ENCODE measurements at places on chromosomes 6 and 20.

DNA sequence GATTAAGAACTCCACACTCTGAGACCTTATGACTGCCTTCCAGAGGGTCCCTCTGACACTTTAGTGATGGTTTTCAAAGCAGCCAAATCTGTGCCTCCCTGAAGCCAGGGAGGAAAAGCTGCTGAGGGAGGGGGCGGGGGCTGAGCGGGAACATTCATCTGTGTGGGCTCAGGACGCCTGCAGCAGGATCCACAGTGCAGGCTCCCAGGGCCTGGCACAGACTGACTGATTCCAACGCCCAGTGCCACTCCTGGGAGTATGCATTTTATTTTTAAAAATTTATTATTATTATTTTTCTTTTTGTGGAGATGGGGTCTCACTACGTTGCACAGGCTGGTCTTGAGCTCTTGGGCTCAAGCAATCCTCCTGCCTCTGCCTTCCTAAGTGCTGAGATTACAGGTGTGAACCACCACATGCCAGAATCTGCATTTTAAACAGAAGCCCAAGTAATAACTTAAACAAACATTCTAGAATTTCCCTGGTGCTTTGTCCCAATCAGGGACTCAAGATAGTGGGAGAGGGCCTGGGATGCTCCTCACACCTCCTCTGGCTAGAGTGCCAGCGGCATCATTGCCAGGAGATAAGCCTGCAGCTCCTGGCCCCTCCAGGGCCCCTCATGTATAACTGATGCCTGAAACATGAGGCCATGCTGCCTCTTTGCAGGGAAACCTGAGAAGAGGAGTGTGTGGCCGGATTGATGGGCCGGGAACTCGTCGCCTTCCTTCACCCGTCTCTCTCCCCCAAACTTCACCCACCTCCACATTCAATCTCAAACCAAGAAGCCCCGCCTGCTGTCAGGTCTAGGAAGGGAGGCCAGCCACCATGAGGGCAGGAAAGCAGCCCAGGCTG, 438 bp upstream of the TMC2 start:
- no peak for DNase-seq

DNA sequence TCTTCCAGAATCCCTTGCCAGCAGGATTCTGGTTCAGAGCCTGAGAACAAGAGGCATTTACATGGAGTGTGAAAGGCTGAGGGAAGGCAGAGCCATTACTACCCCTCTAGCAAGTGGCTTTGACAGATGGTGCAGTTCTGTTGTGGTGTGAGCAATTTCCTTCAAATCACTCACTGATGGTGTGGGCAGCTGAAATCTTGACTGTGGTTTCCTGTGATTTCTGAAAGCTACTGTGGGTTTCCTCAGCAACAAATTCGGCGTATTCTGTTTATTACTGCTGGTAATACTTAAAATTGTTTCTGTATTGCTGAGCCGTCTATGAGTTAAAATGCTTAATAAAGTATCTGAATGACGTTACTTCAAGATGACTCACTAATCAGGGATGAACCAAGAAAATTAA, 181.5 kb upstream of the TCF21 start:
- DNase-seq, result no peak

DNA sequence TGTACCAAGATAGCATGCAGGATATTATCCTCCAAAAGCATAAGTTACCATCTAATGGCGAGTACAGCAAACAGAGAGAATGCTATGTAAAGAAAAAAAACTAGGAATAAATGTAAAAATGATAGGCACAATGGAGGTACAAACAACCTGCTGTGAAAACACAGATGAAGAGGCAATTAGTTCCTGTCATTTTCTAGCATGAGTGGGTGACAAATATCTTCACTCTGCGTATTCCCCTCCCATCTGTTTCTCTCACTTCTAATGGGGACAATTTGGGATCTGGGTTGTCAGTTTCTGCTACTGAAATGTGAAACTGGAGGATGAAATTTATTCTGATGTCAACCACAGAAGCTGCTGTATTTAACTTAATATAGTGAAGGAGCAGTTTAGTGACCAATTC, 11.7 kb upstream of the PTPRK start:
- DNase-seq, result no peak

- no peak for DNase-seq
These were observed 75.3 kb downstream of the AIG1 start for GRCh38 chr6:143135797-143136561.

GRCh38 chr6:145279993-145280392, 455.3 kb downstream of the EPM2A start:
- DNase-seq, result no peak

- DNase-seq, result peak; percentile 52
These were observed 6.8 kb upstream of the USP49 start for GRCh38 chr6:41901882-41902519.

GRCh38 chr20:57683881-57684807, 25.7 kb downstream of the PMEPA1 start:
- DNase-seq, result no peak

- no peak for DNase-seq
These were observed 999.4 kb upstream of the GJE1 start for GRCh38 chr6:141133346-141133745.

GRCh38 chr6:156883497-156884252, 106.5 kb downstream of the ARID1B start:
- peak; percentile 40 for DNase-seq

- DNase-seq, result peak; percentile 42
These were observed 29.4 kb downstream of the SDCBP2 start for GRCh38 chr20:1299522-1299921.

- no peak for DNase-seq
These were observed 390.2 kb downstream of the LAMA2 start for GRCh38 chr6:129273161-129273560.

GRCh38 chr6:126440923-126441322, 101.0 kb downstream of the CENPW start:
- no peak for DNase-seq

GRCh38 chr6:28943557-28944411, 20.0 kb upstream of the TRIM27 start:
- DNase-seq, result peak; percentile 86

- DNase-seq, result no peak
These were observed 1137.7 kb downstream of the EPHA7 start for GRCh38 chr6:92281571-92282076.

DNA sequence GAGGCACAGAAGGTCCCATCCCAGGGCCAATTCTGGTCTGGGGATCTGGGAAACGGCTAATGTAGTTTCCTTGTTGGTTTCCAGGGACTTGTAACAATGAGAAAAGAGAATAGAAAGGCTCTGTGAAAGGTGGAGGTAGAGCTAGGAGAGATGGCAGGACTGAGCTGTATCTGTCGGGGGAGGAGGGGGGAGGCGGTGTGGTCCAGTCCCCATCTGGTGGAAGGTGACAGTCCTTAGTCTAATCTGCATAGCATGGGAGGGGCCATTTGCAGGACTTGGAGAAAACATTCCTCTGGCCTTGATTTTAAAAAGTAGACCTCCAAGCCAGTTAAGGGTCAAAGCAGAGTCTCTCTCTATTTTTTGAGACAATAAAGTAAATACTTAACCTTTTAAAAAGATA, 137.1 kb downstream of the DNAH8 start:
- no peak for DNase-seq

DNA sequence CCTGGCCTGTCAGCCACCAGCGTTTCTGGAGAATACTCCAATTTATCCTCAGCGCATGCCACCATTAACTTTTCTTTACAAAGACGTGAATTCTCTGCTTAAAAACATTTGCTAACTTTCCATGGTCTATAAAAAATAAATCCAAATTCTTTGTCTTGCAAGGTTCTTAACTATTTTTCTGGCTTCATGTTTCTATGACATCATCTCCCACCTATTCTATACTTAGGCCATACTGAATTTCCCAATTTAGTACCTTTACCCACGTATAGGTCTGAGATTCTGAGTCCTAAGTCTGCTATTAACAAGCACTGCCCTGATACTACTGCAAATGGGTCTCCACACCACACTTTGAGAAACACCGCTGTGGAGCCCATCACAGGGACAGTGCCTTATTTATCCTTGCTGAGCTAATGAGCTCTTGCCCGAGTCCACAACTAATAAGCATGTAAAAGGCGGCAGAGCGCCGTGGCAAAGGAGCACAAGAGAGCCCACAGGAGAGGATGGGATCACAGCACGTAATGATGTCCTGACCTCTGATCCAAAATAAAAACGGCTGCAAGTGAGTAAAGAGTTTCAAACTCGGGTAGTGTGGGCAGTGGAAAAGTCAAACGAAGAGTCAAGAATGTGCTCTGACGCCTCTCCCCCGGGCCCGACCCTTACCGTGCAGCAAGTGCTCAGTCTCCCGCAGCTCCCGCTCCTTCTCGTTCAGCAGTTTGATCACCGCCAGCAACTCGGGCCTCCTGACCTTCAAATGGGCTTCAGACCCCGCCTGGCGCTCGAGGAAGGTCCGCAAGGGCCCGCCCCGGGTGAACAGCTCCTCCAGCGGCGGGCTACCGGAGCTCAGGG, 519 bp downstream of the MTRF1L start:
- DNase-seq, result no peak

GRCh38 chr6:7147051-7147671, 39.4 kb downstream of the RREB1 start:
- no peak for DNase-seq

GRCh38 chr6:15796130-15796771, 133.4 kb upstream of the DTNBP1 start:
- DNase-seq, result no peak

- no peak for DNase-seq
These were observed 5.5 kb upstream of the CHRNA4 start for GRCh38 chr20:63366390-63367365.

DNA sequence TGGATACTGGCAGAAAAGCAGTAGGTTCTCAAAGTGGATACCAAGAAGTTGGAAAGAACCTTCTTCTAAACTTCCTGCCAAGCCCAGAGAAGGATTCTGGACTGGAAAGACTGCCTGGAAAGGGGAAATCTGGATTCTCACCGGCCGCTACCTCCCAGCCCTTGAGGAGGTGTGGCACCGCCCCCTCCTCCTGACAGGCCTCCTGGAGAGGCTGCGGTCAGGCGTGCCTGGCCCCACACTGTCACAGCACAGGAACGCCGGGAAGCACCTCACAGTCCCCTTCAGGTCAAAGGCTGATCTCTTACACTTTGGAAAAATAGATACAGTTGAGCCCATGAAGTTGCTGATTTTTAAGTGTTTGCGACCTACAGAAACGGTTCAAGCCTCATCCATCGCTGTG, 16.3 kb upstream of the PDE10A start:
- no peak for DNase-seq

DNA sequence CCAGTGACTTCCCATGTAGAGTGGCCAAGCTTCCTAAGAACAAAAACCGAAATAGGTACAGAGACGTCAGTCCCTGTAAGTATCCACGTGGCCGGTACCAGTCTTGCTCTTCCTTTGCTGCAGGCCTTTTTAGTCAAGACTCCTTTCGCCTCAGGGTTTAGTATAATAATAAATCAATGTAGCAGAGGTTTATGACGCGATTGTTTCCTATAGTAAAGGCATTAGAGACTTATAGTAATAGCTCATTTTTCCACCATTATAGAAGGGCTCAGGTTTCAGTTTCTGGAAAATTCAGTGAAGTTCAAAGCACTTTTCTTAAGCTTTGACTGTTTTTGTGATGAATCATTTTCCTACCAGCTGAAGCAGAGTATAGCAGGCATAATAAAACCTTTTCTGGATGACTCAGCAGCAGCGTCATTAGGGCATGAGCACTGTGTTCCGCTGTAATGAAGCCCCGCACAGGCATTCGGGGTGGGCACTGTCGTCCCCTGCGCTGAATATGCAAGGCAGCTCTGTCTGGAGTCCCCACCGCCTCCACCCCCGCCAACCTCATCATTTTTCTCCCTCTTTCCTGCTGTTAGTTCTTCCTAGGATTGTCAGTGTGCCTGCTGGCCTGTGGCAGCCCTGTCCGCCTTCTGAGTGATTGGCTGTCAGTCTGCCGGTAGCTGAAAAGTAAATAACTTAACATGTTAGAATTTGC, 51.3 kb downstream of the PTPN1 start:
- peak; percentile 80 for DNase-seq

DNA sequence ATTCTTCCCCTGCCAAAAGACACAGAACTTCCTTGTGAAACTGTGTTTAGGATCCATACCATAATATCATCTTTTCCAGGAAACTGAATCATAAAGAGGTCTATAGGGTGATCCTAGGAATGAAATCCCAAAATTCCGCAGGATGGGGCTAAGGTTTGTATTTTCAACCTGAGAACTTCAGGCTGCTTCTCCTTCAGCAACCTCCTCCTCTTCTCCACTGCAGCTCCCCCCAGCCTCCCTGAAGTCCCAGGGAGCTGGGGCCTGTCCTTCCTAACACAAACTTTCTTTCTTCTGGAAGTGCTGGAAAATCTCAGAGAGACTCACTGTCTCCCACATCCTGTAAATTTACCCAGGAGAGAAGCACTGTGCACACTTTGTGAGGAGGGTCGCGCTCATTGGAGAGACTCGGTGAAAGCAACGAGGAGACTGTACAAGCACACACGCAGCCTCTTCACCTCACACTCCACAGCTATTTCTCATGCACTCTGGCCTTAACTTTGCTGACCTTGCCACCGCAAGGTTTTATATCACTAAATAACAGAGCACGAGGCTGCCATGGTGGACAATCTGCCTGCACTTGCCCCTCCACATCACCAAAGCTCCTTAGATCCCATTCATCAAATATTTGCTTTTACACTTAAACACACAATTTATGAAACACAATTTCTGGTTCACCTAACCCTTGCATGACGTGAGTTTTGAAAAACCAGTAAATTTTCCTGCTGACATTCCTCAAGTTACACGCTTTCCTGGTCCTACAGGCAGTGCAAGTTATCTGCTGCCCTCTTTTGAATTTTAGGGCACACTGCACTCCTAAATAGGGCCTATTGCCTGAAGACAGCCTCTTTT, 14.3 kb downstream of the ID4 start:
- no peak for DNase-seq

GRCh38 chr6:33279971-33280511, 3.1 kb downstream of the B3GALT4 start:
- DNase-seq, result no peak

- DNase-seq, result no peak
These were observed 36.1 kb downstream of the FAM110A start for GRCh38 chr20:869606-870005.

DNA sequence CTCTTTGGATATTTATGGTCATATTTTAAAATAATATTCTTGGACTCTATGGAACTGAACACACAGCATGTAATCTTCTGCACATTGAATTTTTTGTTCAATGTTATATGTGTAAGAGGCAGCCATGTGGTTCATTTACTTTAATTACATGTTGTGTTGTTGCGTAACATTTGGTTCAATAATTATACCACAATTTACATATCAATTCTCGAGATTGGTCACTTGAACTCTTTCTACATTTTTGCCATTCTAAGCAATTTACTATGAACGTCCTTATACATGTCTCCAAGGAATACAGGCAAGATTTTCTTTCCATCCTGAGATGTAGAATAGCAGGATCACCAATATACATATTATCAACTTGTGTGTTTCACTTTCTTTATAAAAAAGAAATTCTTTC, 18.5 kb upstream of the STMND1 start:
- DNase-seq, result no peak

GRCh38 chr6:80165819-80166218, 59.3 kb downstream of the BCKDHB start:
- no peak for DNase-seq
